ENCODE measurements at places on chromosomes 5 and 9.
A peak's percentile ranks its signal among the peaks of the same experiment; 100 is the strongest.

- peak; percentile 26 for DNase-seq
Measured at GRCh38 chr9:4987961-4988421, 2.9 kb downstream of the JAK2 start.

GRCh38 chr5:78542321-78542840 lies 106.2 kb downstream of the LHFPL2 start:
- DNase-seq, result no peak

DNA sequence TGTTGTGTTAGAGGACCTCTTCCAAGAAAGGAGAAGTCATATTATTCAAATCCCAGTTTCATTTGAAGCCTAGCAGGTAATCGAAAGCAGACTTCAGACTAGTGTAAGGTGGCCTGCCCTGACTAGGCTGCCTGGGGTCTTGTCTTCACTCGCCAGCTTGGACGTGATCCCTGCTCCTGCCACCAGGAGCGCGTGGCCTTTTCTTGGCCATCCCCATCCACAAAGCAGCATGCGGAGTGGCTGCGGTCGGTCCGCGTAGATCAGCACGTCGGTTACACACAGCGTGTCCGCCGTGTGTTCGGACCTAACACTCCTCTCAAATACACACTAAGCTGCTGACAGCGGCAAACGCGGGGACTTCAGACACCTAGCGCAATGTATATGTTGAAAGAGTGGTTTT lies 37.3 kb downstream of the CFAP77 start:
- DNase-seq, result no peak

DNA sequence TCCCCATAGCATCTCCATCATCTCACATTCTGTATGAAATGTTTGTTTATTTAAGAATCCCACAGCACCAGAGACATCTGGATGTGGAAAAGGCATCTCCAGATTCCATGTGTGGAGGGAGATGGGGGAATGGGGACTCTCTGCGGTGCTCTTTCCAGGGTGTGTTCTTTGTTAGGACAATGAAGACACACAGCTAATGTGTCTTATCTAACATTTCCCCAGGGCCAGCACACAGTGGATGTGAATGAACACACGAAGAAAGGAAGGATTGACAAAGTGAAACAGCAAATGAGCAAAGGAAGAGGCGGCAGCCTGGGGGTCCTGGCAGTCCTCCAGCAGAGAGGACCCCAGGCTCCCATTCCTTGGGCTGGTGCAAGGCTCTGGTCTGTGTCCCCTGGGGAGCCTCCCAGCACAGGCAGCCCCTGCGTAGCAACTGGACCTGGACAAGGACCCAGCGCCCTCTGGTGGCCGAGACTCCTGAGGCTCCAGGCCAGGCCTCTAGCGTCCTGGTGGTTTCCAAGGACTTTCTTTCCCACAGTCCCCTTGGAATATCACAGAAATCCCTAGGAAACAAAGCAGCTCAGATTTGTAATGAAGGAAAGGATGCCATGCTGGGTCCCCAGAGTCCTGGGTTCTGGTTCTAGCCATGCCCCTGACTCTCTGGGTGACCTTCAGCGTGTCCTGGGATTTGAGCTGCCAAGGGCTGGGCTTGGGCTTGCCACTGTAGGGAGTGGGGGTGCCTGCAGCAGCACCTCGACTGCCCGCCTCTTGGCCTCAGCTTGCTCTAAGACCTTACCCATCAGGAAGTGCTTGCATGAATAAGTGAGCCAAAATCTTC lies 3.5 kb upstream of the PDLIM7 start:
- DNase-seq, result peak; percentile 81

GRCh38 chr5:33788922-33789566 lies 102.7 kb downstream of the ADAMTS12 start:
- DNase-seq, result no peak

GRCh38 chr9:3510796-3511195 lies 15.0 kb downstream of the RFX3 start:
- DNase-seq, result no peak

- no peak for DNase-seq
Measured at GRCh38 chr9:115195912-115196311, 78.0 kb upstream of the TNC start.

DNA sequence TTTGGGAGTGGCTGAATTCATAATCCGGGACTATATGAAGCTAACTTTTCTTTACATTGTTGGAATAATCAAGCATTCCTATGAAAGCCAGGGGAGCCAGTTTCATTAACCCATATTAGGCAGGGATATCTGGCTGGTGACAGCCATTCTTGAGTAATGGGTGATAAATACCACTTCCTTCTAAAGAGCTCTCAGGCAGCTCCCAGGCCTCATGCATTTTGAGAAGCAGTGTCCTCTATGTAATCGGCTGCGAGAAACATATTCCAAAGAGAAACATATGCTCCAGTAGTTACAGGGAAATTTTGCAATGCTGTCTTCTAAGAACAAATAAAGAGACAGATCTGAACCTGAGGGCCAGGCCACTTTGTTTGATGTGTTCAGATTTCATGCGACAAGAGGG lies 83.1 kb downstream of the MSX2 start:
- DNase-seq, result no peak

DNA sequence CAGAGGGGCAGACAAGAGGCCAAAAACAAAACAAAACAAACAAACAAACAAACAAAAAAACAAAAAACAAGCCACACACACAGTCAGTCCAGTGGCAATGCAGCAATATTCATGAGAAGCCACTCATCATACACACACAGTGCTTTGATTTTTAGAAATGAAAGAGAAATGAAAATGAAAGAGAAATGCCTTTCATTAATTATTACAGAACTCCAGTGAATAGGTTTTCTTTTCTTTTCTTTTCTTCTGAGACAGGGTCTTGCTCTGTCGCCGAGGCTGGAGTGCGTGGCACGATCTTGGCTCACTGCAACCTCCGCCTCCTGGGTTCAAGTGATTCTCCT lies 36.9 kb downstream of the SPRY4 start:
- no peak for DNase-seq

DNA sequence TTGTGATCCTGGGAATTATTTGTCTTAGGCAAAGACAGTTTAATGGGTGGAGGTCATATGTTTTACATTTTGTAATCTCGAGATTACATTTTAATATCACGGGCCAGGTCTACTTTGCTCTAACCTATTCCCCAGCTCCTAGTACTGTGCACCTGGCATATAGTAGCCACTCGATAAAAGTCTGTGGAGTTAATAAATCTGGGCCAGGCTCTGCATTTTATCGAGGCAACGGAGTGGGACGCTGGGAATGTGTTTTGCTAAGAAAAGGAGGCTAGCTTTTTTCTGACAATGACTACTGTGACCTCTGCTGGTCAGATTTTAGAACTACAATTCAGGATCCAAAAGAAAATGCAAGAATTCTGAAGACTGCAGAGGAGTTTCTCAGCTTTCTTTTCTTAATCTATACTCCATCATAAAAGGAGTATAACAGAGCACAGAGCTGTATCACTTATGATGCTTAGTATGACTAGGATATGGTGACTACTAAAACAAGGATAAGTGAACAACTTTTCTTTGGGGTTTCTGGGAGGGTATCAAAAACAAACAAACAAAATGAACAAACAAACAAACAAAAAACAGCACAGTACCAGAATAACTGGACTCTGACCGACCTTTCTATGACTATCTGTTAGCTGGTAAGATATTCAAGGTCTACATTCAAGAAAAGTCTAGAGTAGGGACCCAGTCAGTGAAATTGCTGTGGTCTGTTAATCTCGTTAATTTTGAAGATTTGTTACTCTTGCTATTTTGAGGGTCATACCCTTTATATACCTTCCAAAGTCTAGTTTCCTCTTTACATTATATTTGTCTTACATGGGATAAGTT lies 46.1 kb upstream of the CER1 start:
- no peak for DNase-seq
